Stimulated activated CD8-positive, alpha-beta memory T cell treated with anti-CD3 and anti-CD28 coated beads, Interleukin-4, amount 100 ng/mL, for 4 hours (primary cell): ENCODE measurements at places on chromosomes 6 and 20.

DNA sequence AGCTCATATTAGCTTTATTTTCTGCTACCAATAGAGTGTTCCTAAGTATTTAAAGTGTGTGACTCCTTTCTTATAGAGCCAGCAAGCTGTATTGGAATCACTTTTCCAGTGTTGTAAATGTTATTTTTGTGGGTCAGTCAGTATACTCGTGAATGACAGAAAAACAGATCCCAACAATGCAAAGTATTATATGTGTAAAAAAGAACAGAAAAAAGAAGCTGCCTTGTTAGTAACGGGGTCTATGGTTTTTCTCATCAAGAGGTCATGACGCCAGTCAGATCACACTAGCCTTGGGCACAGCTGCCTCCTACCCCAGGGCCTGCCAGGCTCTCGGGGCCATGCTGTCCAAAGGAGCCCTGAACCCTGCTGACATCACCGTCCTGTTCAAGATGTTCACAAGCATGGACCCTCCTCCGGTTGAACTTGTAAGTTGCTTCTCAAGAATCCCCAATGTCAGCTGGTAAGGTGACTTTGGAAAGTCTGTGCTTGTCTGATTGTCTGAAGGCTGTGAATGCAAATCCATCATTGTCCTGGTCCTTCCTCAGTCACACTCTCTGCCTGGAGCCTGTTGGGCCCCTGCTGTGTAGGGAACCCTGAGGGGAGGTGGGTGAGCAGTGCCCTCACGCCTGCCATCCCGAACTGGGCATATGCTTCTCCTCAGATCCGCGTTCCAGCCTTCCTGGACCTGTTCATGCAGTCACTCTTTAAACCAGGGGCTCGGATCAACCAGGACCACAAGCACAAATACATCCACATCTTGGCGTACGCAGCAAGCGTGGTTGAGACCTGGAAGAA lies 9.8 kb downstream of the NELFCD start:
- no peak for DNase-seq

- no peak for DNase-seq
These were observed 109.7 kb downstream of the LRFN2 start for GRCh38 chr6:40477246-40478126.

GRCh38 chr6:38476141-38476540 lies 163.6 kb downstream of the BTBD9 start:
- no peak for DNase-seq

DNA sequence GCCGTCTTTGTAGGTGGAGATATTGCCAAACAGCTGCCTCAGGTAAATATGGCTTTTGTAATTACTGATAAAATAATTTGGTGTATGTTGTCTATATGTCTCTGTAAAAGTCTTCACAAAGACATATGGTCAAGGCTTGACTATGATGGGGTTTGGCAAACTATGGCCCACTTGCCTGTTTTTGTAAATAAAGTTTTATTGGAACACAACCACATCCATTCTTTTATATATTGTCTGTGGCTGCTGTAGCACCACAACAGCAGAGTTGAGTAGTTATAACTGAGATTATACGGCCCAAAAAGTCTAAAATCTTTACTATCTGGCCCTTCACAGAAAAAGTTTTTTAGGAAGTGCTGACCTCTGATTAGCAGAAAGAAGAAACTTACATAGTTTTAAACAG lies 133.6 kb downstream of the DNAH8 start:
- DNase-seq: no peak

- DNase-seq: no peak
These were observed 215.0 kb upstream of the HSF2 start for GRCh38 chr6:122184401-122184827.

GRCh38 chr20:57325632-57326356 lies 3.8 kb upstream of the SPO11 start:
- DNase-seq: no peak

- no peak for DNase-seq
These were observed 2.4 kb upstream of the SCGN start for GRCh38 chr6:25649611-25650010.

DNA sequence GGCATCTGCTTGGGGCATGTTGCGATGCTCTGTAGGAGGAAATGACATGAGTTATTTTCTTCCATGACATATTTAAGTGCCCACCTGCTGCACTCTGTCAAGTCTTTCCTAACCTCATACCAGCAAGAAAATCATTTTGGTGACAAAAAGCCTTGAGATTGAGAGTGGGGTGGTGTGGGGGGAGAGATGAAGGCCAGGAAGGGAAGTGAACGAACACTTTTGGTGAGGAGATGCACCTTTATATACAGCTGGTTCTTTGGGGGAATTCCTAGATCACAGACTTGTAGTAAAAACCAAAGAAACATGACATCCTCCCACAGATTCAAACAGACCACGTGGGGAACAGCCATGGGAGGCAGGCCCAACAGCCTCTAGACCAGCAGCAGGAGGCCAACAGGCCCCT lies 26.1 kb downstream of the NCOA5 start:
- no peak for DNase-seq

DNA sequence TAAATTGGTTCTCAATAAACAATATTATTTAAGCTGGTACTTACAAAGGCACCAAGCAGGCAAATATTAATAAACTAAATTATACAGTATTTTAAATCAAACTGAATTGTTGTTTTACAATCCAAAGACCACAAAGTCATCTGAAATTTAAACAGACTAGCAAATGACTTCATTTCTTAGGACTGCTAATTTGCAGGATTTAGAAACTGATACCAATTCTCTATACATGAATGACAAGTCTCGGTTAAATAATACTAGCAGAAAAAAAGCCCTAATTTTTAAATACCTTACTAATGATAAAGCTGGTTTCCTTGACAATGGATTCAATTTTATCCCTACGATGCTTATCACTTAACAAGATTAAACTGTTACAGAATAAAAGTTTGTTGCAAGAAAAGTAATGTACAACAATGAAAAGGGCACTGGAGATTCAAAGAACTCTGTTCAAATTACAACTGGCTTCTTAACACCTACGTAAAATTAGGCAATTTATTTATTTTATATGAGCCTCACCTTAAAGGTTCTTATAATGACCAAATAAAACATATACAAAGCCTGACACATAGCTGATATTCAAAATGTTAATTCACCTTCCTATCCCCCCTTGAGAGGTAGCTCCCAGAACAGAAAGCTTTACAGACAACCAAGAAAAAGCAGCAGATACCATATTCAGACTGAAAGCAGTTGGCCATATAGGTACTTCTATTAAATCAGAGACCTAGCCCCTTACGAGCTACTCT lies 33.1 kb downstream of the HBS1L start:
- DNase-seq: no peak

DNA sequence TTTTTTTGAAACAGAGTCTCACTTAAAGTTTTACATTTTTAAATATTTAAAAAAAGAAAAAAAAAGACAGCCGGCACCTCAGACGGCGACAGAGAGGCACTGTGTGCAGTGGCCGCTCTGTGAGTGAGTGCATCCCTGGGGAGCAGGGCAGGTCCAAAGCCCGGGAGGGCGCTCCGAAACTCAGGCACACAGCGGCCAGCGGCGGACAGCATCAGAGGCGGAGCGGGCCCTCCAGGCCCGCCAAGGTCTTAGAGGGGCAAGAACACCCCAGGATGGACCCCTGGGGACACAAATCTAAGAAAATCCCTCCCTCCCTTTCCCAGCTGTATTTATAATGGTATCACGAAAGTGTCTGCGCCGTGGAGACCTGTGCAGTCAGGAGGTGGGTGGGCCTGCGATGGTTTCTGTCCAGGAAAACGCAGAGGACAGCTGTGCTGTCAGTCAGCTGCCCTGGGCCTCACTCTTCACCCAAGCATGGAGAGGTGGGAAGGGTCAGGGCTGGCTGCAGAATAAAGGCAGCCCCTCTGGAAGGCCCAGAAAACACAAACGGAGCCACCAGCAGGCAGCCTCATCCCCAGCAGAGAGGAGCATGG lies 43.8 kb downstream of the TAF4 start:
- no peak for DNase-seq

- no peak for DNase-seq
These were observed 53.3 kb upstream of the TMEM181 start for GRCh38 chr6:158506601-158507000.

GRCh38 chr6:118370722-118371121 lies 177.4 kb upstream of the PLN start:
- DNase-seq: no peak

- DNase-seq: no peak
These were observed 38.6 kb downstream of the PDYN start for GRCh38 chr20:1955217-1955616.

DNA sequence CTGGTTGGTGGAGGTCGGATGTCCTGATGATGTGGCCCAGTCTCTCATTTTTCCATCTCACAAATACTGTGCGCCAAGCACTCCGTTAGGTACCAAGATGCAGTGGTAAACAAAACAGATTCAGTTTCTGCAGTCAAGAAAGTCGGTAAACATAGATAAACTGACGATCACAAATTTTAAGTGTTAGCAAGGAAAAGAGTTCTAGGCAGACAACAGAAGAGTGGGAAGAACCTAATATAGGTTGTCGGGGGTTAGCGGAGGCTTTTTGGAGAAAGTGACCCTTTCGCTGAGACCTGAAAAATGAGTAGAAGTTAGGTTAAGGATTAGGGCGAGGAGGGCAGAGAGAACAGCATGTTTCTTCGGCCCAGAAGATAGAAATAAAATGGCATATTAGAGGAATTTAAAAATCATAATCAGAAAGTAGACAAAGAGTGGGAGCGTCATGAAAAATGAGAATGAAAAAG lies 514 bp downstream of the ORC3 start:
- DNase-seq: no peak

GRCh38 chr20:52104546-52105441 lies 86.8 kb downstream of the ZFP64 start:
- DNase-seq: no peak

GRCh38 chr6:10569392-10570127 lies 48.4 kb downstream of the GCNT2 start:
- no peak for DNase-seq

- DNase-seq: no peak
These were observed 1.2 kb downstream of the SLC17A3 start for GRCh38 chr6:25872814-25873213.

DNA sequence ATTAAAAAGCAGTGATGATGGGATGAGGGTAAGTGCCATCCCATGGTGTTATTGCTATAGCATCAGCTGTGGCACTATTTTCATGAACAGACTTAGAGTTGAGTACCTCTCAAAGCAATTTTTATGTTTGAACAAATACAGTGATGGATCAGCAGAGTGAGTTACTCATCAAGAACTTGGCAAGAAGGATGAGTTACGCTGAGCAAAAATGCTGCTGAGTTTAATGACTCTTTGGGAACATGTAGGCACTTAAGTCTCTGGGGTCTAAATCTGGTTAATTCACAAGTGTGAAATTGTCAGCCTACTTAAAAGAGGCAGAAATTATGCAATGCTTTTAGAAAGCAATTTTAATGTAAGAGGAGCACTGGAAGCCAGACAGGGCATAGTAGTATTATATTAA lies 78.5 kb upstream of the AHI1 start:
- DNase-seq: no peak

DNA sequence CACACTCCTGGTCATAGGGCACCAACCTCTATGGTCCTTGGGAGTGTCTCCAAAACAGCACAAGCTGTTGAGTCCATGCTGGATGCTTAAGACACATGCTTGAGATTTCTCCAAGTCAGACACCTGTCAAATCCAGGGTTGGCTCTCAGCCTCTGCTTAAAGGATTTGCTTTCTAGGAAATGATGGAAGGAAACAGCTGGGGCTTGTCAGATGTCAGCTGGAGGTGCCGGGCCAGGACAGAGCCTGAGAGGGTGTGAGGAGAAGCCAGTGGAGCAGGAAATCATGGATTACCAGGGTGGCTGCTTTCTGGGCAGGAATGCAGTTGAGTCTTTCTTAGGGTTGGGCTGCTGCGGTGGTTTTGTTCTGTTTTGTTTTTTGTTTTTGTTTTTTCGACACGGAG lies 83.0 kb upstream of the FAM184A start:
- no peak for DNase-seq

- DNase-seq: no peak
These were observed 64.6 kb downstream of the ERMARD start for GRCh38 chr6:169816054-169816453.

DNA sequence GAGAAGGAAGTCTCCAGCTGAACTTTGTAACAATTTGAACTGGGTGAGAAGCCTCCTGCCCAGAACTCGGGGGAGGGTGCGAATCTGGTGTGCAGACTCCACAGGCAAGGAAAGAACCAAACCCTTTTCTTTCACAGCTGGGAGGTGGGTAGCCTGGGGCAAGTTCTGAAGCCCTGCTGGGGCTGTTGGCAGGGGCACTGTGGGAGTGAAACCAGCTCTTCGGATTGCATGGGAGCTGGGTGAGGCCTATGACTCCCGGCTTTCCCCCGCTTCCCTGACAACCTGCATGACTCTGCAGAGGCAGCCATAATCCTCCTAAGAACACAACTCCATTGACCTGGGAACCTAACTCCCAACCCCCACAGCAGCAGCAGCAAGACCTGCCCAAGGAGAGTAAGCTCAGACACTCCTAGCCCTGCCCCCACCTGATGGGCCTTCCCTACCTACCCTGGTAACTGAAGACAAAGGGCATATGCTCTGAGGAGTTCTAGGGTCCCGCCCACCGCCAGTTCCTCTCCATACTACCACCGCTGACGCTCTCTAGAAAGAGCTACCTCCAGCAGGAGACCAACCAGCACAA lies 37.5 kb downstream of the SOD2 start:
- DNase-seq: no peak

DNA sequence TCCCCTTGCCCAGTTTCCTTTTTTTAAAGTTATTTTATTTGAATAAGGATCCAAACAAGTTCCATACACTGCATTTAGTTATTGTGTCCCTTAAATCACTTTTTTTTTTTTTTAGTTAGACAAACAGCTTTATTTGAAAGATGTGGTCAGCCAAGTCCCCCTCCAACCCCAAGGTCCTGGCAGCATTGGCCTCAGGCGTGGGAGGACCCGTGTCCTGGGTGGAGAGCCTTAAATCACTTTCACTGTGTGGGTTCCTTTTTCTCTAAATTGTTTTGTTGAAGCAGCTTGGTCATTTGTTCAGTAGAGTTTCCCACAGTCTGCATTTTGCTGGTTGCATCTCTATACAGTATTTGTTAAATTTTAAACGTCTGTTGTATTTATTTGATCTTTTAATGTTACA lies 5.2 kb upstream of the TBCC start:
- DNase-seq: no peak

- no peak for DNase-seq
These were observed 52.8 kb downstream of the MAP3K5 start for GRCh38 chr6:136739501-136739900.

DNA sequence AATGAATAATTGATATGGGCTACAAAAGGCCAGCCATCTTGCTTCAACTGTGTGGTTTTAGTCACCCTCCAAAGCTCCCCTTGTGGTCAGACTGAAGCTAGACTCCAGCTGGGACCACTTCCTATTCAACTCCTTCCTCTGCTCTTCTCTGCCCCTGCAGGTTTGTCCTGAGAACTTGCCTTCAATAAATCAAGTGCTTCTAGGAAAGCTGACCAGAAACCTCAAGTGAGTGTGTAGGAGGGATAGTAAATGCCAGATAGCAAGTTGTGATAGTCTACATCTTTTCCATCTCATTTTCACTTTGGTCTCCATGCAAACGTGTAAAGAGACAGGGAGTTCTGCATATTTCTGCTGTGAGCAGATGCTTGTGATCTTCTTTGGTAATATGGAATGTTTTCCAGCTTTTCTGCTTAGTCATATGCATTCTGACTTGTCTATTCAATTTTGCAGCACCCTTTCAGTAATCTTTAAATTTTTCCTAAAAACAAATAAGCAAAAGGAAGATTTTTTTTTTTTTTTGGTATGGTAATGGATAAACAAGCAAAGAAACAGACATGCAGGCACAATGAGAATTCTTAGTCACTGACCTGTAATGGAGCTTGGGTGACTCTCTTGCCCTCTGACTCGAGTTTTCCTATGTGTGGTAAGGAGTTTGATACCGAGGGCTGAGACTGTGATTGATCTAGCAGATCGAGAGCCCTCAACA lies 201.3 kb upstream of the BTBD3 start:
- no peak for DNase-seq

- no peak for DNase-seq
These were observed 8.8 kb downstream of the RSPH3 start for GRCh38 chr6:158991017-158991723.
